Right atrium auricular region (tissue), 2 donors: ENCODE measurements at places on chromosomes 4 and X. TPM values are rescaled to one million over a fixed set of nuclear protein-coding genes. Genes with fewer than 3 reads are reported as not detected.

The TBC1D8B gene
- total RNA-seq, result 3.6 TPM

The CAPN6 gene
- total RNA-seq, result 1.5 TPM

The ZNF711 gene
- total RNA-seq, result 4.7 TPM

The HMX1 gene
- total RNA-seq, result not detected

The FGB gene
- not detected for total RNA-seq

The NPFFR2 gene
- total RNA-seq, result not detected

The XG gene
- 0.51 TPM for total RNA-seq

The CXCL5 gene
- total RNA-seq, result not detected

The CXCL11 gene
- not detected for total RNA-seq

The FHDC1 gene
- total RNA-seq, result 0.90 TPM

The TRIM61 gene
- total RNA-seq, result 0.79 TPM

The TAF7L gene
- not detected for total RNA-seq

The SULT1E1 gene
- not detected for total RNA-seq

The MTTP gene
- 0.51 TPM for total RNA-seq

The NWD2 gene
- 0.08 TPM for total RNA-seq

The TLR3 gene
- total RNA-seq, result 3.5 TPM

The TMSB15A gene
- 1.5 TPM for total RNA-seq

The VSIG1 gene
- total RNA-seq, result not detected

The NHSL2 gene
- 9.3 TPM for total RNA-seq

The FBXW7 gene
- total RNA-seq, result 39.9 TPM

The ANXA3 gene
- 39.4 TPM for total RNA-seq

The RBMX2 gene
- total RNA-seq, result 8.0 TPM

The DCHS2 gene
- total RNA-seq, result 0.04 TPM

The FAT4 gene
- 15.2 TPM for total RNA-seq

The PAGE2B gene
- not detected for total RNA-seq

The EVC2 gene
- total RNA-seq, result 2.6 TPM

The ARHGAP24 gene
- total RNA-seq, result 42.0 TPM

The PCSK1N gene
- 4.3 TPM for total RNA-seq

The RNF175 gene
- total RNA-seq, result 10.2 TPM

The C4orf50 gene
- total RNA-seq, result not detected

The STEEP1 gene
- total RNA-seq, result 17.8 TPM

The PRRG3 gene
- total RNA-seq, result 1.7 TPM
